ENCODE measurements at places on chromosomes 3 and 15.
A peak's percentile ranks its signal among the peaks of the same experiment; 100 is the strongest.

GRCh38 chr3:101128786-101129185 is 135.6 kb upstream of the ABI3BP start:
- no peak for DNase-seq

DNA sequence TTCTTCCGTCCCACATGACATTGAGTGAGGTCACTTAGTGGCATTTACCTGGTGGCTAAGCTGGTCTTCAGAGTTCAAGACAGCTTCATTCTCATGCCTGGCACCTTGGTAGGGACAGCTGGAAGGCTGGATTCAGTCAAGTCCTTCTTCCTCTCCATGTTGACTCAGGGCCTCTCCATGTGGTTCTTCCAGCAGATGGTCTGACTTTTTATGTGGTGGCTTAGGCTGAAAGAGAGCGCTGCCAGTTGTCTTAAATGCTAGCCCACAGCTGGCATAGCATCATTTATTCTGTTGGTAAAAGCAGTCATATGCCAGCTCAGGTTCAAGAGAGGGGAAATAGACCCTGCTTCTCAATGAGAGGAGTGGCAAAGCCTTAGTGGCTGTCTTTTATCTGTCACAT is 53.0 kb upstream of the CTDSPL start:
- DNase-seq: no peak

DNA sequence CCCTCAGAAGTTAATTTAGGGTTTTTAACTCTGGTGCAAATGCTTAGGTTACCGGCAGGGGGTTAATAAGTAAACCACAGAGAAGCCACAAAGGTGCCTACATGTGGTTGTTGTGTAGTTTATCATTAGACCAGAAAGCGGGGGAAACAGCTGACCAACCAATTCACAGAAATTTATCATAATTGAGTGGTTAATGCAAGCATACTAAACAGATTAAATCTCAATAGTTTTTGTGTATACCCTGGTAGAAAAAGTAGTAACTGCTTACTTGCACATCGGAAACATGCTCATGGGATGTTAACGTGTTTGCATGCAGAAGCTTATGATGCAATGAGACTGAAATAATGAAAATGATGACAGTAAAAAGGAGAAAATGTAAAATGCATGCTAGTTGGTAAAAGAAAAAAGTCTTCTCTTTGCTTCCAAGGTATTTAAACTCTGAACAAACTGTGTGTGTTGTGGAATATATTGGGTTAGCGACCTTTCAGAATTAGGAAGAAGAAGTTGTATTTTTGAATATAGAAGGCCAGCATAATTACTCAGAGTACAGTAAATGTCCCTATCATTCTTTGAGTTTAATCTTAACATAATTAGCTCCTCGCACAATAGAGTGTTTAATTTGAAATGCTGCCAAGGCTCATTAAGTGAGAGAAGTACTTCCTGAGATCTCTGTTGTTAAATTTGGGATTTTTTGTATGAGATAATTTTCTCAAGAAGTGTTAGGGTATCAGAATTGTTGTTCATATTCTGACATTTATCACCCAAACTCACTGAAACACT is 316.2 kb downstream of the PTPRG start:
- DNase-seq: no peak

GRCh38 chr15:62359416-62359815 is 194.3 kb upstream of the C2CD4B start:
- DNase-seq: no peak

- DNase-seq: no peak
These were observed 146.3 kb downstream of the P3H2 start for GRCh38 chr3:189974359-189974758.

DNA sequence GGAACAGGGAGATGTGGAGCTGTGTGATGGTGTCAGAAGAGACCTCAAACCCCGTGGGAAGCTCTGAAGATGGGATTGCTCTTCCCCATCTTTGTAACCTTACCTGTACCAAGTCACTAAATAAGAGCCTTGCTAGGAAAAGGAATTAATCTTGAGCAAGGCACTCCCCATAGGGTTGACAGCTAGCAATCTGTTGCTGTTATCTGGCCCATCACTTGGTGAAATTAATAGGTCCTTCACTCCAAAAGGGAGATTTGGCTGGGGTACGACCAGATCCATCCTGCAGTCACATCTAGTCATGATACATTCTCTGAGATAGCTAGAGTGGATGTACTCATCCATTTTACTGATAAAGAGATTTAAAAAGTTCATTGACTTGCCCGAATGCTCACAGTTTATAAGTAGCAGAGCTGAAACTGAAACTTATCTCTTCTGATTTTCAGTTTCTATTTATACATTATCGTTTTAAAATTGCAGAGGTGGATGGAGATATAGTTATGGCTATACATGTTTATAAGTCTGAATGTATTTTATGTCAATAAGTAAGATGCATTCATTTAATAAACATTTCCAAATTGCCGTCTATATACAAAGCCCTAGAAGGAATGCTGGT is 299.1 kb upstream of the MCTP2 start:
- no peak for DNase-seq

DNA sequence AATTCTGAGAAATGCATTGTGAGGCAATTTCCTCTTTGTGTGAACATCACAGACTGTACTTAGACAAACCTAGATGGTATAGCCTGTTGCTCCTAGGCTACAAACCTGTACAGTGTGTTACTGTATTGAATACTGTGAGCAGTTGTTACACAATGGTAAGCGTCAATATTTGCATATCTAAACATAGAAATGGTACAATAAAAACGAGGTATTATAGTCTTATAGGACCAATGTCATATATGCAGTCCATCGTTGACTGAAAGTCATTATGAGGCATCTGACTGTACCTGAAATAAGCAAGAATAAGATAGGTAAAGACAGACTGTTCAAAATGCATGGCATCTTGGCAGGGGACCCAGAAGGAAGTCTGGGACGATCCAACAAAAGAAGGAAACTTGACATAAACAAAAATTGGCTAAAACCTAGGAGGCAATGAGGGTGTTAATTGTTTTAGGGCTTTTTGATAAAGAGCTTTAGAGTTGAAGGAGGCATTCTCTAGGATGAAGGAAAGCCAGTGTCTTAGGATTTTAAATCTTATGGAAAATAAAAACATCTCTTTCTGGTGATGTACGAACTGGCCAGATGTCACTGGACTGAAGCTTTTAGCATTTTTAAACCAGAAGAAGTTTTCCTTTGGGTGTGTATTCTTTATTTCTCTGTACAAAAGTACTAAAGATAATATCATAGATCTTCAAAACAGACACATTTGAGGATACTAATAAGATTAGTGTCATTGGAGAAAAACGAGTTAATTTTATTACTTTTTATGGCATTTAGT is 9.2 kb upstream of the SPRED1 start:
- DNase-seq: no peak

DNA sequence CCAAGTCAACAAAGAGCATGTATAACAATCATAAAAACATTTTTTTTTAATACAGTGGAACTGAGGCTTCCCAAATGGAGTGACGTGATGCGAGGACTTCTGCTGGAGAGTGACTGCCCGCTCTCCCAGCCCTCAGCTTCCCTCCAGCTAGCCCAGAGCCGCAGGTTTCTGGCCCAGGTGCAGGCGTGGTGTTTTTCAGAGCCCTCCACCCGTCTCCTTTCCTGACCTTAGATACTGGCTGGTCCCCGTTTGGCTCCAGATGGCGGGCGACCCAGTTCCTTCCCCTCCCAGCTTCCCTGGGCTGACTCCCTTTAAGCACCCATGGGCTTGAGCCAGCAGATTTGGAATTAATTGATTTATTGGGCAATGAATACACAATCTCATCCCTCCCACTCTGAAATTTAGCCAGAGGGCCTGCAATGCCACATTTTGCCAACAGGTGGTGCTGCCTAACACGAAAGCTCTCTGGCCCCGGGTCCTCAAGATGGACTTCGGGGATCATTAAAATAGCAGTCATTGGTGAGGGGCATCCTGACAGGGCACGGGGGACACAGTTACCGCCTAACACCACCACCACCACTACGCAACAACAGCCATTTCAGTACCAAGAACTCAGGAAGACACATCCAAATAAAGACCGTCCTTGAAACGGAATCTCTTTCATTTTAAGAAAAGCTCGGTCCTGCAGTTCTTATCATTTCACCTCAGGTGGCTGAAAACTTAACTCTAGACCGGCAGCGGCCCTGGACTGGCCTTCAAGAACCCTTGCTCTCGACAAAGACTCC is 47.5 kb upstream of the MUC4 start:
- DNase-seq: peak; percentile 69

DNA sequence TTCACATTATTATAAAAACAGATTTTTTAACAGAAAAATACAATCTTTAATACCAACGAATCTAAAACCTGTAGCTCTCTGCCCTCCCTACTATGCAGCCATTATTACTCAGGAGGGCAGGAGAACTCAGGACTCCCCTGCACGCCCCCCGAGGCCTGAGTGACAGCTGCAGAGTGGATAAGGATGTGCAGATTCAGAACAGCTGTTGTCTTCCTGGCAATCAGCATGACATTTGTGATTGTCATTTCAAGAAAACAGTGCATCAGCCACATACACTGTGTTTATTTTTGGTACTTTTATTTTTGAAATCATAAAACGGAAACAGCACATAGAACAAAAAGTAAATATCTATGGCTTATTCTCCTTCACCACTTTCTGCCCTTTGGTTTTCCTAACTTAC is 450.8 kb downstream of the OCA2 start:
- no peak for DNase-seq

DNA sequence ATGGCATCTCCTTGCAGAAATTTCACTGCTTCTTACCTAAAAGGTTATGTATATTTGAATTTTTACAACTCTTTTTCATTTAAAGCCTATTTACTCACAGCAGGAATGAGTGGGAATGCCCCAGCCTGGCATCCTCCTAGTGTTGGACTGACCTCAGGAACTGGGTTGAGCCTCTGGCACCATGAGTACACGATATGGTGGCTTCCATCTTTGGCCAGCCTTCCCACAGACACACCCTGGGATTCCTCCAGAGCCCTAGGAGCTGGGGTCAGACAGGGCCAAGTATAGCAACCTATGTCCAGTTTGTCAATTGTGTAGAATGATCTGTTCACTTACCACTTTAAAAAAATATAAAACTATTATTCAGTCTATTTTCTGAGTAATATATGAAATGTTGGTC is 57.2 kb upstream of the HEG1 start:
- no peak for DNase-seq

GRCh38 chr3:139113231-139113992 is 68.7 kb upstream of the PRR23C start:
- DNase-seq: no peak

DNA sequence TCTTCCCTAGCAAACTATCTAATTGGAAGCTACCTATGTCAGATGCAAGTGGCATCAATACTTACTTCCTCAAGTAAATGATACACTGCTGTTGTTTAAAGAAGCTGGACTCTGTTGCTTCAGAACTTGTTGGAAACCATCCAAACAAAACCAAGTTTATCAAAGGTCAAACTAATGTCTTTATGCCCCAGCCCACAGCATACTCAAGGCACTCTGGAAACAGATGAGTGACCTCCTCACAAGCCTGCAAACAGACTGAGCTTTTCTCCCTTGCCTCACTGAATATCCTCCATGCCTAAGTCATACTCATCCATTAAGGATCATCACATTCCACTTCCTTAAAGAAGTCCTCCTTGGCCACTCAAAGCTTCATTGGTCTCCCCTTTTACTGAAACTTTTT is 107.4 kb upstream of the ACP3 start:
- DNase-seq: no peak

- no peak for DNase-seq
These were observed 20.3 kb upstream of the DGKG start for GRCh38 chr3:186382217-186382885.

DNA sequence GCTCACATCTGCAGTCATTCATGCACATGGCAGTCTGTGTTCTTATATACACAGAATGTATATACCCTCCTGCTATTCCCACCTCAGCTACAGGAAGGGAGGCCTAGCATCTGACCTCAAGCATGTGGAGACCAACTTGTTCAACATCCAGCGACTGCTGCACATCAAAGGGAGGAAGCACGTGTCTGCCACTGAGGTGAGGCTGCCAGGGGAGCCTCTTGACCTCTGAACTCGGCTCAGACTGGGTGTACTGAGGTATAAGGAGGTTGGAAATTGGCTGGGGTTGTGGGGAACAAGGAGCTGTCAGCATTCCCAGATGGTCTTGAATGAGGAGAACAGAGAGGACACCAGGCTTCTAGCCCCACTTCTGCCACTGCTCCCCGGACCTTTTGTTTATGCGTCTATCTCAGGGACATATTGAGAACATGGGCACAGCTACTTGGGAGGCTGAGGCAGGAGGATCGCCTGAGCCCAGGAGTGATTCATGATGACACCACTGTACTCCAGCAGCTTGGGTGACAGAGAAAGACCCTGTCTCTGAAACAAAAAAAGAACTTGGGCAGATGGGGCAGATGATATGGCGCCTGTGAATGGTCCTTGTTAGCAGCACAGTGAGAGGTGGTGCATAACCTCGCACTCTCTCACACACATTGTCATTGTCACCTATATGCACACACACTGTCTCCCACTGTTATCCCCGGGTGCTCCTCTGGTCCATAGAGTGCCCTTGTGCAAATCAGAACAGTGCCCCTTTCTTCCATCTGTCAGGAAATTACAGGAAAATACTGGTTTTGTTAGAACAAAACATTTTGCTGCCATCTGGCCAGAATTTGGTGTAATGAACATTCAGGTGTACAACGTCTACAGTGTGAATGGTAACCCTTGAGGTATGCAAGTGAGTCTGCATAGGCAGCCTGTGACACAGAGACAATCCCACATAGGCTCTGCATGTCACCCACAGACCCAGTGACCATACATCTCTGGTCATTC is 5.4 kb downstream of the VILL start:
- DNase-seq: peak; percentile 10

DNA sequence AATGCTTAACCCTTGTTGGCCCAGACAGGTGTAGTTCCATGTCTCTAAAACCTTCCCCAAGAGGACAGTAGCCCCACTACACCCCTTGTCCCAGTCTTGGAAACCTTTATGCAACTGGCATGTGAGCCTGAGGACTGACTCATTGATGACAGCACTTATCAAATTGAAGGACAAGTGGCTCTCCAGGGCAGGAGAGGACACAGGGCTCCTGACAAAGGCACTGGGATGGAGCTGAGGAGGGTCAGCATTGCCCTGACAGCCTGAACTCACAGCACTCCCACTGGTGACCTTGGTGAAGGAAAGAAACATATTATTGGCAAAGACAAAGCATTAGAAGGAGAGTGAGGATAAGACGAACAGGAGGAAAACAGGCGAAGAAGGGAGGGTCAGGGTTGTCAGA is 139.9 kb downstream of the EPHB1 start:
- DNase-seq: no peak

- no peak for DNase-seq
These were observed 20.5 kb downstream of the POLR2M start for GRCh38 chr15:57727031-57727430.

DNA sequence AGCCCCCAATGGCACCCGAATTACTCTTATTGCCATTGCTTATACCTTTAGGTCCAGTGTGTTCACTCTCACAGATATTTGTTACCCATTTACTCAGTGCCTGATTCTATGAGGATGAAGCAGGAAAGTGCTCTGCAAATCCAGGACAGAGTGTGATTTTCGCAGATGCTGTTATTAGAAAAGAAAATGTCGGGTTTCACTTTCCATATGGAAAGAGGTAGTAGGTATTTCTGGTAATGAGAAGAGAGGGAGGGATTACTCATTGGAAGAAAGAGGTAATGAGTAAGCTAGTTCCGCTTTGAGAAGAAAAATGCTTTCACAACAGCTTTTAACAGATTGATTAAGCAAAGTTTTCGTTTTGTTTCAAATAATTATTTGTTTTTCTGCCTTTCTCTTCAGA is 336.3 kb upstream of the CFAP20DC start:
- no peak for DNase-seq

Measured in body of pancreas (tissue), 4 donors.